Psoas muscle (tissue), 8 donors: ENCODE measurements at places on chromosomes 12 and 14. TPM values are rescaled to one million over a fixed set of nuclear protein-coding genes. Genes with fewer than 3 reads are reported as not detected.

The RPS6KA5 gene
- 19.8 TPM for total RNA-seq

The SLC17A8 gene
- total RNA-seq: not detected

The SART3 gene
- total RNA-seq: 22.3 TPM

The RASSF9 gene
- 1.5 TPM for total RNA-seq

The CELA1 gene
- not detected for total RNA-seq

The TAS2R50 gene
- total RNA-seq: not detected
